Endothelial cell of umbilical vein (primary cell): ENCODE measurements at places on chromosomes 5 and 9. TPM values are rescaled to one million over a fixed set of nuclear protein-coding genes. Genes with fewer than 3 reads are reported as not detected.

The ZDHHC11 gene
- polyA plus RNA-seq, result 0.35 and 1.3 TPM in 2 replicates

GRCh38 chr9:21322911-21323461, 12.2 kb downstream of the KLHL9 start:
- DNase-seq, result no peak

- DNase-seq, result no peak
Observed at GRCh38 chr5:51053361-51053760, 329.9 kb upstream of the ISL1 start.

GRCh38 chr9:4117835-4118610, 181.8 kb downstream of the GLIS3 start:
- DNase-seq, result no peak

The TCERG1 gene
- polyA plus RNA-seq, result 71.4 and 76.2 TPM in 2 replicates

GRCh38 chr9:79233542-79233941, 338.2 kb upstream of the TLE4 start:
- DNase-seq, result peak; percentile 34

GRCh38 chr9:136351252-136351800, 12.2 kb downstream of the DNLZ start:
- DNase-seq, result no peak

- no peak for DNase-seq
Observed at GRCh38 chr9:77604316-77604715, 43.8 kb downstream of the GNA14 start.

- DNase-seq, result no peak
Observed at GRCh38 chr9:6133346-6134063, 82.1 kb upstream of the IL33 start.

DNA sequence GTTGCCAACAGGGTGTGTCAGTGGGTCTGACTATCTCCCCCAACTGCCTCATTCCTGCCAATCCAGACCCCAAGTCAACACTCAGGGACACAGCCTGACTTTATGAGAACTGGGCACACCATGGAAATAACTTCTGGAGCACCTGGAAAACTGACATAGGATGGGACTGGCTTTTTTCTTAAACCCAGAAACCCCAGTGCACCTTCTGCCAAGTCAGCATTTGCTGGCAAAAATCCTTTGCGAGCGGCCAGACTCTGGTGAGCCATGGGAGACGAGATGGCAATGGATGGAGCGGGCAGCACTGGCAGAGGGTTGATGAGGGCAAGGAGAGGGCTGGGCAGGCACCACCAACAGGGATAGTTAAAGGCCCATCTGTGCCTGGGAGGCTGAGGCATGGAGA, 114.4 kb upstream of the OSMR start:
- DNase-seq, result no peak

DNA sequence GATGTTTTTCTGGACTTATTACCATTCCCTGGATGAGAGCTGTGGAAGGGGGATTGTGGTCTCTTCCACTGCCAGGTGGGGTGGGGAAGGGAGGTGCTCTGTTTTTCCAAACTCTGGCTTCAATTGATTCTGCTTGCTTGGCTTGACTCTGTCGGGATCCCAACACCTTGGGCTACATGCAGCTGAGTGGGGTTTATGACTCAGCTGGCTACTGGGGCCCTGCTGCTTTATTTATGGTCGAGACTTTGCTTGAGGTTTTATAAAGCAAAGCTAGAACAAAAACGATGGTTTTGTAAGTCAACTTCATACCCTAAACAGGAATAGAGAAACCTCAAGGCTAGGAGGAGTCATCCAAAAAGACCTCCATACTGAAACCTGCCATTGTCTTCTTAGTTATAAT, 76.3 kb downstream of the AOPEP start:
- no peak for DNase-seq
